Activated naive CD8-positive, alpha-beta T cell treated with anti-CD3 and anti-CD28 coated beads, Interleukin-2, amount 50 U/mL, for 16 hours (primary cell): ENCODE measurements at places on chromosomes 2 and 18.

- no peak for DNase-seq
Observed at GRCh38 chr2:19855542-19856431, 46.0 kb downstream of the TTC32 start.

- no peak for DNase-seq
Observed at GRCh38 chr2:157190151-157190550, 67.4 kb upstream of the GALNT5 start.

DNA sequence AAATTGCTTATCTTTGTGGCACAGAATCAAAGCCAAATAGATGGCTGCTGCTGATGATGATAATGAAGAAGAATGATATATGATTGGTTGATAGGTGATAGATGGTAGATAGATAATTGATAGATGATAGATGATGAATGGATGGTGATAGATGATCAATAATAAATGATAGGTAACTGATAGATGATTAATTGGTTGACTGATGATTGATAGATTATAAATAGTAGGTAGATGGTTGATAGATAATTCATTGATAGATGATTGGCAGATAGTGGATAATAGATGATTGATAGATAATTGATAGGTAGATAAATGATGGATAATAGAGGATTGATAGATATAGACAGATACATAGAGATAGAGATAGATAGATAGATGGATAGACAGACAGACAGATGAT lies 430.2 kb downstream of the EIPR1 start:
- no peak for DNase-seq

GRCh38 chr18:78144669-78145068 lies 834.9 kb upstream of the SALL3 start:
- no peak for DNase-seq

- DNase-seq = no peak
Observed at GRCh38 chr18:76397631-76398030, 97.4 kb downstream of the ZNF516 start.

DNA sequence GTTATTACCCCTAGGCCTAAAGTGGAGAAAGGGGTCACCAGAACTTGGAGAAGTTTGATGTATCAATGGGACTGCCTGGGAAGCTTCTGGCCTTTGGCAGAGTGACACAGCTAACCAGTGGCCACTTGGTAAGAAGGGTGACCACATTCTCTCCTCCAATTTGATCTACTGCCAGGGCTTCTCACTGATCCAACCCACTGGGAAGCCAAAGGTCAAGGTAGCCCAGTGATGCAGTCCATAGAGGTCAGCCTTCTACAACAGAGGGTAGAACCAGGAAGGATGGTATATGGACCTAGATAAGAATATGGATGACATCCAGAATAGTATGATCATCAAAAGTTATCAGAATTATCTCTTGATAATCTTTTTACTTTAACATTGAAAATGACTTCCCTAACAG lies 493.6 kb downstream of the NYAP2 start:
- DNase-seq = no peak

DNA sequence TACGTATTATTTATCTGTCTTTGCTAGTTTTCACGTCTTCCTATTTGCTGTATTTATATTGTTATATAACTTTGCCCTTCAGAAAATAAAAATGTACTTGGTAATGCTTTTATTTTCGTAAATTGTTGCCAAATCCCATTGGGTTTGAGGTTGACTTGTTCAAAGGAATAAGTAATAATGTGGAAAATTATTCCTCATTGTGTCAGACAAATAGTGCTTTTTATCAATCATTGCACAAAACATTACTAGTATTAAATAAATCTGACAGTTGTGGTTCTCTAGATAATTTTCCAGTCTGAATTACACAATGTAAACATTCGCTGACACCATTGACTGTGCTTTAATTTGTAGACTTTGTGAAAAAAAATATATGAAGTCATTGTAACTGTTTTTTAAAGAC lies 798.3 kb upstream of the TMEFF2 start:
- DNase-seq = no peak

DNA sequence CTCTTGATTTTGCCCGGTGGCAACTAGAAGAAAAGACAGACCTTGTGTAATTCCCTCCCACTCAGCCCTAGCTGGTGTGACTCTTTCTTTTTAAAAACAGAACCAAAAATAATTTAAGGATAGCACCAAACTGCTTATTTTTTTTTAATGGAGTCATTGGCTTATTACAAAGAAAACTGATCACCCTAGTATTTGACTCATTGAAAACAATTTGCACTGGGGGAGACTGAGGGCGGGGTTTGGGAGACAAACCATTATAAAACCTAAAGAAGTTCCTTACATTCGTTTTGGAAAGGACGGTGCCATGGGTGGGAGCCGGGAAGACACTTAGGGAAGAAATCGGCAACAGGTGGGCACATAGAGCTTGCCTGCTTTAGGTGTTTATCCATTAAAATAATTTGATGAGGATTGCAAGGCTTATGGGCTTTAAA lies 2.5 kb downstream of the PAX3 start:
- DNase-seq = no peak
